ENCODE measurements at places on chromosomes 2 and 18.

DNA sequence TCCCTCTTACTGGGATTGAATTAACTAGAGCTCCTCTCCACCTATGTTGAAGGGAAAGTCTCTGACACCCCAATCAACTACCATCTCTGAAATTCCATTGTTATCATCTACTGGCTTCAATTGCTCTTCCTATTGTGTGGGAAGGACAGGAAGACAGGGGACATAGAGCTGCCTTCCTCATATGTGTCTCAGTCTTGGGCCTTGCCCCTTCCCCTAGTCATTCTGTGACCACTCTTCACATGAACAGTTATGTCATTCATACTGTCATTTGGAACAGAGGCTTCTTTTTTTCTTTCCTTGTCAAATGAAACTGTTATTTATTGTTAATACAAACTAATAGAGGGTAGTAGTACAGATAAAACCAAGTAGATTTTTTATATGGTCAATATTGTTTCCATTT is 69.6 kb upstream of the EMILIN2 start:
- DNase-seq = no peak

- DNase-seq = no peak
These were observed 78.8 kb upstream of the TTC21B start for GRCh38 chr2:166032361-166032760.

- no peak for DNase-seq
These were observed 5.0 kb downstream of the SPIRE1 start for GRCh38 chr18:12652861-12653401.

- DNase-seq = no peak
These were observed 95.3 kb upstream of the ID2 start for GRCh38 chr2:8586457-8587051.

GRCh38 chr2:225735844-225736243 is 336.3 kb downstream of the NYAP2 start:
- no peak for DNase-seq

DNA sequence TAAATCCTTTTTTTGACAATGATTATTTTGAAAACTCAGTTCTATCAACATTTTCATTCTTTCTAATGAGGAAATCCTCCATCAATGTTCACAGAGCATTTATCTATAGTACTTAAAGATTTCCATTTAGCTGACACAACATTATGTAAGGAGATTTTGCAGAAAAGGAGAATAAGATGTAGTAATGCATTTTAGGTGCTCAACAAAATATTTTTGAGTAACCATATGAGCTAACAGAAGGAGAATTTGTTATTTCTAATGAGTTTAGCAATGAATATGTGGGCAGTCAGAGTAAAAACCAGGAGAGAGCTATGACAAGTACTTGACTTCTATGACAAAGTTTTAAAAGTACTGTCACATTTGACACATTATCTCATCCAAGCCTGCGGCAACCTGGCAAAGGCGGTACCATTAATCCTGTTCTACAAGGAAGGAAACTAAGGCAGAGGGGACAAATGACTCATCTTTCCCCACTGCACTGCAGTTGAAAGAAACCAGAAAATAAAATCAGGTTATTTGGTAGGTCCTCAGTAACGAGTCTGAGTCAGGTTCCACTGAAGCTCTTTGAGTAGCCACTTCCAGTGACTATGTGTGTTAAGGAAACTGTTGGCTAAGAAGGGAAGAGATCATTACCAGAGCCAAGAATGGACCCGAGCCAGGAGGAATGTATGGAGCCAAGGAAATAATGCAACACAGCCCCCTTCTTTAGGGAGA is 134.1 kb upstream of the ITGB6 start:
- DNase-seq = no peak

DNA sequence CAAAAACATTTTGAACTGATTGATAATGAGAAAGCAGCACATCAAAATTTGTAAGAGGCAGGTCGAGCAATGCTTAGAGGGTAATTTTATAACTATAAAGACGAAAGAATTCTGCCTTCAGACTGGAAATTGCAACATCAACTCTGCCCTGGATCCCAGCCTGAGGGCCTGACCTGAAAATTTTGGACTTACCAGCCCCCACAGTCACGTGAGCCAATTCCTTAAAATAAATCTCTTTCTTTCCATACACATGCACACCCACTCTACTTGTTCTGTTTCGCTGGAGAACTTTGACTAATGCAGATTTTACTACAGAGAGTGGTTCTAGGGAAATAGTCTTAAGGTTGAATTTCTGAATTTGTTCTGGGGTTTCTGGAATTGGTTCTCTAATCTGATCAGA is 14.6 kb upstream of the ACOXL start:
- DNase-seq = no peak

All from WERI-Rb-1 (cell line).